ENCODE measurements at places on chromosomes 16 and 17. TPM values are rescaled to one million over a fixed set of nuclear protein-coding genes. Genes with fewer than 3 reads are reported as not detected.

GRCh38 chr16:27795992-27796614 is 246.2 kb downstream of the KATNIP start:
- DNase-seq = no peak

Gene KRTAP4-9
- total RNA-seq = not detected

Gene MPO
- 2.7 TPM for total RNA-seq

Gene ATP6V0C
- 23.9 TPM for total RNA-seq

DNA sequence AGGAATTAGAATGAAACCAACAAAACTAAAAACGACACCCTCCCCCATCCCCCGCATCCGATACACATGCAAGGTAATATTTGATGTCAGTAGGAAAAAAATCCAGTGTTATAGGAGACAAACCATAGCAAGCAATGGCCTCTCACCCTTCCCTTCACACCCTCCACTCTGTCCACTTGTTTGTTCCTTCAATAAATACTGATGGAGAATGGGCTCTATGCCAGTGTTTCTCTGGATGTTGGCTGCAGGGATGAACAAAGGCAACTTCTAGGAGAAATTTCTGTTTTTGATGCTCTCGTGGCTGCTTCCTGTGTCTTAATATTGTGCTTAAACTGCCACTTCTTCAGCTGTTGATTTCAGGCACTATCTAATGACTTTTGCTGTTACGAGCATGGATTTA is 98.8 kb downstream of the WWOX start:
- no peak for DNase-seq

DNA sequence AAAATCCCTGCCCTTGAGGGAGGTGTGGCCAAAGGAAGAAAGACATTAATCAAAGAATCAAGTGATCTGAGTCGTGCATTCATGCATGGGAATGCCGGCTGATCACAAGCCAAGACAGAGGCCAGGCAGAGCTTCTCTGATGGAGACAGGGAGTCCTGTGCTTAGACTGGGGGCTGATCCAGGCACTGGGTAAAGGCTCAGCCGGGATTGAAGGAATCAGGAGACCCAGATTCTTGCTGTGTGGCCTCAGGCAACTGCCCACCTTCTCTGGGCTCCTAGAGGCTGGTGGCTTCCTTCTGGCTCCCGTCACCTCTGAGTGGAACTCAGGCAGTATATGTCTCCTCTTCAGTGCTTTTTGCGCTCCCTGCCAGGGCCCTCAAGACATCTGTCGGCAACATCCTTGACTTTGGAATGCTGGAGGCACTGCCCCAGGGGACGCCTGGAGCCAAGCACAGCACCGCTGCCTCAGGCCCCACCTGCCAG is 17.7 kb downstream of the RAI1 start:
- DNase-seq = no peak

DNA sequence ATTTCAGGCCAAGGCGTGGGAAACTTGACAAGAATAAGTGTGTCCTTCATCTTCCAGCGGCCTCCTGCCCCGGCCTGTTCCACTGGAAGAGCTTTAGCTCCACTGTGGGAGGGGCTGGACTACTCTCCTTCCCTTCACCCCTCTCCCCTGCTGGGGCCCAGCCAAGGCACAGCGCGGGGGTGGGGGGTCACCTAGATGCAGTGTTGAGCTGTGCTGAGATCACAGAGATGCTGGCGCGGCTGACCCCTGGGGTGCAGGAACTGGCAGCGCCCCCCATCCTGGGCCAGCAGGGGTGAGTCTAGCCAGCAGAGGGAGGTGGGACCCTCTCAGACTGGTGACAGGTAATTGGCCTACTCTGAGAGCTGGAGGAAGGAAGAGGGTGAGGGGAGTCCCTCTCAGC is 111.8 kb upstream of the LHX1 start:
- DNase-seq = no peak

Gene AMDHD2
- 22.3 TPM for total RNA-seq

Gene GAST
- total RNA-seq = not detected

- DNase-seq = no peak
Measured at GRCh38 chr17:76909971-76910760, 42.0 kb downstream of the MGAT5B start.

DNA sequence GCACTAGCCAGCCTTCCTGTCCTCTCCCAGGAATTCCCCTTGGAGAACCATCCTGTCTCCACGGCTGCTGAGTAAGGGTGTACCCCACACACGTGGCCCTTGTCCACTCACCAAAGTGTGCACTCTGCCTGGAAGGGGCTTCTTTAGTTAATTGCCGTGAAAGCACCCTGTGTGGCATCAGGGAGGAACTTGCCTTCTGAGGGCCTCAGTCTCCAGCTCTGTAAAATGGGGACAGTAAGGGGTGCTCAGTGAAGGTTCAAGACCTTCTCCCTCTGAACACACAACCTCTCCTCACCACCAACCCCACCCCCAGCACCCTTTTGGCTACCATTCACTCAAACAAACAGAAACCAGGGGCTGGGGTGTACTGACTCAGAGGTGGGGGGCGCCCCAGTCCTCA is 59.1 kb upstream of the LHX1 start:
- no peak for DNase-seq

GRCh38 chr16:11674001-11674817 is 6.0 kb downstream of the SNN start:
- DNase-seq = no peak

GRCh38 chr17:73284906-73285602 is 23.4 kb upstream of the CPSF4L start:
- DNase-seq = no peak

Gene NDRG4
- 280 TPM for total RNA-seq

Gene GRAPL
- total RNA-seq = 1.3 TPM

Gene DNAAF8
- 1.5 TPM for total RNA-seq

- DNase-seq = no peak
Measured at GRCh38 chr16:11005611-11005975, 61.2 kb downstream of the CLEC16A start.

Gene TP53TG3B
- total RNA-seq = not detected

Gene LAT
- 1.3 TPM for total RNA-seq

GRCh38 chr17:47286198-47286914 is 32.7 kb downstream of the ITGB3 start:
- no peak for DNase-seq

Gene TLCD2
- 0.73 TPM for total RNA-seq

Measured in cerebellum (tissue), 4 donors.